Fibroblast of skin of left quadriceps (primary cell): ENCODE measurements at places on chromosomes 3 and 15.
A peak's percentile ranks its signal among the peaks of the same experiment; 100 is the strongest.

GRCh38 chr3:31065765-31066164 lies 171.3 kb upstream of the GADL1 start:
- DNase-seq, result no peak

DNA sequence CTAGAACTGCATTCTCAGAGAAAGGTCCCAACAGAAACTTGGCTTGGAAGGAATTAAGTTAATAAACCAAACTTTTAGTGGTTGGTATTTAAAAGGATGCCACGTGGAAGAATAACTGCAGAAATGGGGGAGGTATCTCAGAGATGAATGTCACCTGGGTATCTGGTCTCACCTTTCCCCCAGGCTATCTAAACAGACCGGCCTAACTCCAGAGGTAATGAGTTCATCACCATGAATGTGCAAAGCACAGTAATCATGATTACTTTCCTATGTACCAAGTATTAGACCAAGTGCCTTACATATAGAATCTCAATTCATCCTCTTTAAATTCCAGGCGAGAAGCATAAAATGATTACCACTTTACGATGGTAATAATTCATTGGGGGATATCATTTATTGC lies 80.8 kb downstream of the FBN1 start:
- no peak for DNase-seq

DNA sequence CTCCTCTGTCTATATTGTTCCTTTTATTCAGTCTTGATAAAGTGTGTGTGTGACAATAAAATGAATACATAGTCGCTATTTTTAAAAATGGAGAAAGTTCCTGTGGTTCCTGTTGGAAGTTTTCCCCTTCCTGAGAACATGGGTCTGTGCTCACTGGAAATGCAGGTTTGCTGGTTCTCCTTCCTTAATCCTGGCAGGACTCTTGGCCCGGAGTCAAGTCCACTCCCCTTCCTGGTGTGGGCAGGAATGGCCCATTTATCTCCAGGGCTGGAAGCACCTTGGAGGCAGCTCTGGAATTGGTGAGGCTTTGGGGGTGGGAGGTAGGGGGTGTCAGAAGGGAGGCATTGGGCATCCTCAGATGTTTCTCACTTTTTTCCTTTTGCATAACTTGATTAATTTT lies 30.1 kb downstream of the FOXL2 start:
- DNase-seq, result no peak

DNA sequence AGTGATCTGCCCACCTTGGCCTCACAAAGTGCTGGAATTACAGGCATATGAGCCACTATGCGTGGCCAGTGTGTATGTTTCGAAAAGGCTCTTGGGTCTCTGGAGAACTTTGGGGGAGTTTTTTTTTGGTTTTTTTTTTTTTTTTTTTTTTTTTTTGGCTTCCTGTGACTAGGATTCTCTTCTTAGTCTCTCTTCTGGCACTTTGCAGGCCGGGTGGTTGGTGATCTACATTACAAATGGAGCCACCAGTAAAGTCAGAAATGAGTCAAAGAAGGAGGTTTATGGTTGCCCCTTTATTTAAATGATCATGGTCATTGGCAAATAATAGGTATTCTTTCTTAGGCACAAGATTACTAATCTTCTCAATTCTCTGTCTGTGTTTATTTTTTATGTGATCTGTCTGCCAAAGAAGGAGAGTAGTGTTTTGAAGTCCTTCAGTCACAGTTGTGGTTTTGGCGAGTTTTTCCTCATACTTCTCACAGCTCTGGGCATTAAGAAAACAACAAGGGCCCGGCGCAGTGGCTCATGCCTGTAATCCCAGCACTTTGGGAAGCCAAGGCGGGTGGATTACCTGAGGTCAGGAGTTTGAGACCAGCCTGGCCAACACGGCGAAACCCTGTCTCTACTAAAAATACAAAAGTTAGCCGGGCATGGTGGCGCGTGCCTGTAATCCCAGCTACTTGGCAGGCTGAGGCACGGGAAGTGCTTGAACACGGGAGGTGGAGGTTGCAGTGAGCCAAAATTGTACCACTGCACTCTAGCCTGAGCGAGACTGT lies 38.3 kb downstream of the PDE8A start:
- no peak for DNase-seq

DNA sequence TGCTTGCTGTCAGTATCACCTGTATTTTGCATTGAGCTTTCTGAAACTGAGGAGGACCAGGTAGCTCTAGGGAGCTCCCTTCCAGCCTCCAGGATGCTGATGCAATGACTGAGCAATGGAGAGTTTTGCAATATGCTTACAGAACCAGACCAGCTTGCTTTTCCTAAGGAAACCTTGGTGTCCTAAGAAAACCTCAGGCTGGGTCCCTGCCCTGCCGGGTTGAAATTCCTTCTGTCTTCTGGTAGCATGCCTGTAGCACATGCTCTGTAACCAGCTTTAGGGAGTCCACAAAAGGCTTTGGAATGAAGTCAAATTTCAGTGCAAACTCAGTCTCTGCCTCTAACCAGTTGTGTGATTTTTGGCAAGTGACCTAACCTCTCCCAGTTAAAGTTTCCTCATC lies 65.8 kb upstream of the GSK3B start:
- DNase-seq, result peak; percentile 100

DNA sequence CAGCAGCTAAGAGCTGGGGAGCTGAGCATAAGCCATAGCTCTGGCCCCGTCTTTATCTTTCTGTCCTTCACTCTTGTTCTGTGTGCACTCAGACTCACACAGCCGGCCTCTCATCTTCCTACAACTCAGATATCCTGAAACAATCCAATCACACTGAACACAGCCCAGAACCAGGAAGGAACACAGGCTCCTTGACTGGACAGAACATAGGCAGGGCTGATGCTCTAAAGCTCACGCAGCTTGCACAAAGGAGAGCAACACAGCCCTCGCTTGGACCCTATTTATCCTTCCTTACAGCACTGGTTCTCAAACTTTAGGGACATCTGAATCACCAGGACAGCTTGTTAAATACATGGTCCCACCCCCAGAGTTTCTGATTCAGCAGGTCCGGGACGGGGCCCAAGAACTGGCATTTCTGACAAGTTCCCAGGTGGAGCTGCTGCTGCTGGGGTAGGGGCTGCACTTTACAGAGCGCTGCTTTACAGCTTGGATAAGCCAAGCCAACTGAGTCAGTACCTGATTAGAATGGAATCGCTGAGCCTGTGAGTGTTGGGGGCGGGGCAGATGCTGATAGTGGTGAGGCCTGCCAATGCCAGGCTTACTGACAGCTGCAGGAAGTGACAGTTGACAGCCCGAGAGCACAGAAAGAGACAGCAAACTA lies 65.1 kb downstream of the MRPL46 start:
- no peak for DNase-seq

DNA sequence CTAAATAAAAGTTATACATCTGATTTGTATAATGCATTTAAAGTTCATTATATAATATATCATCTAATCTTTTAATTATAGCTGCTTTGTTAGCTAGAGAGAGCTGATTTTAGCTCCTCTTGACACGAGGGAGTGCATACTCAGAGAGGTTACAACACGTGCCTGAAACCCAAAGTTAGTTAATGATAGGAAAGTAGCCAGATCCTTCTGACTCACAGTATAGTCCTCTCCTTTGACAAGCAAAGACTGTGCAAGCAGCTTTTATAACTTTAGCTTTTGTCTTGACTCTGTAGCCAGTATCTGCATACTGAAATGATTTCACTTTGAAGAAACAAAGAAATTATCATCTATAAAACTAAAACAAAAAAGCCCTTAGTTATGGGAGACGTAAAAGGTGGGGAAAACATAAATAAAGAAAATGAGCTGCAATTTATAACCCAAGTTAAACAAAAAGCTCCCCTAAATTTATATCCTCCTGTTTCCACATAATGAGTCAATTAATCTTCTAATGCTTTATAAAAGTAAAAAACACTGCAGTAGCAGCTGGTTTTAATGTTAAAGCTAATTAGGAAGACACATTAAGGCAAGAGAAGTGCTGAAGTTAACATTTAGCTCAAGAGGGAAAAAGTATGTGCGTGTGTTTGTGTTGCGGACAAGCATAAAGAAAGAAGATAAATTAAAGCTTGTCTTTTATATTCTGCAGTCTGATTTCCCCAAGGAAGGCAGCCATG lies 13.1 kb downstream of the GABRR3 start:
- no peak for DNase-seq

DNA sequence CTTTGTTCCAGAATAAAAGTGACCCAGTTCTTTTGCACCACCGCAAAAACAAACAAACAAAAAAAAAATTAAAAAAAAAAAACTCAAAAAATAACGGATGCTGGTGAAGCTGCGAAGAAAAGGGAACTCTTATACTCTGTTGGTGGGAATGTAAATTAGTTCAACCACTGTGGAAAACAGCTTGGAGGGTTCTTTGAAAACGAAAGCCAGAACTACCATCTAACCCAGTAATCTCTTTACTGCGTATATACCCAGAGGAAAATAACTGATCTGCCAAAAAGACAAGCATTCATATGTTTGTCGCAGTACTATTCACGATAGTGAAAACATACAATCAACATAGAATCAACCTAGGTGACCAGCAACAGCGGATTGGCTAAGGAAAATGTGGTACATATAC lies 298.9 kb upstream of the CBLB start:
- no peak for DNase-seq

- no peak for DNase-seq
Observed at GRCh38 chr3:36484386-36484785, 104.1 kb downstream of the STAC start.

GRCh38 chr15:59611276-59612260 lies at the start of gene GCNT3:
Gene GCNT3 (plus strand): TSS chr15:59611783. CDS start chr15:59618239, 6,456 bp downstream.
- DNase-seq, result no peak

DNA sequence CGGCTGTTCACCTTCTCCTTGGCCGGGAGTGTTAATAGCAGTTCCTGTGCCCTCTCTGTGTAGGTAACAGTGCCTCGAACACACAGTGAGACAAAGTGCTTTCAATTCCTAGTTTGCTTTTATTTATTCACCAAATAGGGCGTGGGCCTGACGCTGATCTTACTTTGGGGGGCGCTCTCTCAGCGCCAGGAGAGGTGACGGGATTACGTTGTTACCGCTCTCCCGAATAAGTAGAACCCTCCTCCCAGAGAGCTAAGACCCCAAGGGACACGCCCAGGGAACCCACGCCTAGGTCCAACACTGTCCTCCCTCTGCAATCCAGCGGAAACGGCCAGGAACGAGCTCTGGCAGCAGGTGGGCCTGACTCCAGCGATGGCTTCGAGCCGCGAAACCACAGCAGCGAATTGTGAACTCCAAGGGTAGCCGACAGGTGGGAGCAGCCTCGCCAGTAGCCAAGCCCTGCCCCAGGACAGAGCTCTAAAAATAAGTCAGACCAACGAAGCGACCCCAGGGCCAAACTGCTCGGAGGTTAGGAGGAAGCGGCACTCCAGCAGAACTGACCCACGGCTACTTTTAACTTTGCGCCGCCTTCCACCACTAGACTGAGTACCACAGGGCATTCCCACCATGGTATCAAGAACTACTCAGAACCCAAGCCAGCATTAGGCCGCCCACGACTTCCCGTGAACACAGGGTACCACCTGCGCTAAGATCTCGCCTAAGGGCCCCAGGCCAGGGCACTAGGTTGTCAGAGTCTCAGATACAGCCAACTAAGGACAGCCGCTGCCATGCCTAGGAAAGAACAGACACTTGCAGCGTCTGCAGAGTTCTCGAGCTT lies 1.6 kb upstream of the SIN3A start:
- DNase-seq, result no peak

DNA sequence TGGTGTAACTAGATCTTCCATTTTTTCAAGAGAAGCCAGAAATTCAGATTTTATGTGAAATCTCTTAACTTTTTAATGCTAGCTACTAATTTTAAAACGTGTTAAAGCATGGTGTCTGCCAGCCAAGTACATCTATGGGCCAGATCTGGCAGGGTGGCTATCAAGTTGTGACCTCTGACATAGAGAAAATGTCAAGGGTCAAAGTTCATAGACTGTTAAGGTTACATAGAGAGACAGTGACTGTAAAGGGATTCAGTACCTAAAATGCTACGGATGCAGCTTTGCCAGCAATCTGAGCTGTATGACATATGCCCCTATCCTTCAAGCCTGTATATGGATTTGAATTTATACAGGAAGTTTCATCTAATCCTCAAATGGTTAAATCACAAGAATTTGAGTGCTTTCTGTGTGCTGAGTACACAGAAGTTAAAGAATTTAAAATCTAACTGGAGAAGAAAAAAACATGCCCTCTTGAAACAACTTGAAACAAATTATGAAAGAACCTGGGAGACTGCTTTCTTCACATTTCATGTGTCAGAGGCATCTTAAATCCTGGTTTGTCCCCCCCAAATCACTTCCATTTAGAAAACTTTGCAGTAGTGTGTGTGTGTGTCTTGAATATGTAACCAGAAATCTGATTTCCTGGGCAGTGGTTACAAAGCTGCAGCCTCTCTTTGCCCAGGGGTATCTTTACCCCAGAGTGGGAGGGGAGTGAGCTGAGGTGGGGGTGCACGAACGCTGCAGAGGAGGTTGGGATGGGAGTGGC lies 895 bp upstream of the ARHGAP31 start:
- DNase-seq, result no peak

DNA sequence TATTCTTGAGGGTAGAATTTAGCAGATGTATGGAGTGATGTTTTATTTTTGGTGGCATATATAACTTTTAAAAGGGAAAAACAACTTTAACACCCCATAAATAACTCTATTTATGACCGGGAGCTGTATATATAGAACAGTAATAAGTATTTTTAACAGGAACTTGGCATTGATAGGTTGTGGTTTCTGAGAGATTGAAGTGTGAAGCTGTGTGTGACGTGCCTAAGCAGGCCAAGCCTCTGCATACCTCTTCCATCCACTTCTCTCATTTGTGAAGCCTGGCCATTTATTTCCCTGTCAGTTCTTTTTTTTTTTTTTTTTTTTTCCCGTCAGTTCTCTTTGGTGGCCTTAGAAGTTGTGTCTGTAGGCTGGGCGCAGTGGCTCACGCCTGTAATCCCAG lies 23.0 kb downstream of the RBM5 start:
- DNase-seq, result no peak

DNA sequence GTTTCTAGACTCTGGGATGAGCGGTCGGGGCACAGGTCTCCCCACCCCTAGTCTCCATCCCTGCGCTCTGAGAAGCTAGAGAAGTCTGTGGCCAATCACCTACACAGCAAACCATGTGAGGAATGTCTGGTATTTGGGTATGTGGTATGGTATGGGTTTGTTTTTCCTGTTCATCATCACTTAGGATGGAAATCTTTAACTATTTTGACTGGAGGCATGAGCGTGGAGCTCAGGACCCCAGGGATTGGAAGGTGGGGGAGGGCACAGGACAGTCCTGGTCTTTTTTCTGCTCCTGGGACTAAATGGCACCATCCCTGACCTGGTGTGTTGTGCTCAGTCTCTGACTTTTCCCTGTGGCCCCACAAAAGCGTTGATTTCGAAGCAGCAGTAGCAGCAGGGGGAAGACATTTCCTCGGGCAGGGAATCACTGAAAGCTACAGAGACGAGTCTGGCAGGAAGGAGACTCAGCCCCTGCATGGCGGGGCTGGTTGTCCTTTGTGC lies 191.7 kb upstream of the TPM1 start:
- peak; percentile 85 for DNase-seq

GRCh38 chr3:49411535-49411967 lies 225 bp downstream of the RHOA start:
- no peak for DNase-seq
